ENCODE measurements at places on chromosomes 13 and 19. TPM values are rescaled to one million over a fixed set of nuclear protein-coding genes. Genes with fewer than 3 reads are reported as not detected.

Gene CEACAM4
- total RNA-seq: not detected

Gene APOC4
- not detected for total RNA-seq

Gene SHC2
- 3.5 TPM for total RNA-seq

Gene ZNF665
- 2.6 TPM for total RNA-seq

Gene NAPSA
- not detected for total RNA-seq

Gene ZNF221
- 5.3 TPM for total RNA-seq

Gene SLAIN1
- under 0.01 TPM for total RNA-seq

Gene FAM216B
- total RNA-seq: not detected
